ENCODE measurements at places on chromosomes 1 and 21.
A peak's percentile ranks its signal among the peaks of the same experiment; 100 is the strongest.

GRCh38 chr1:117581391-117581943 is 24.4 kb upstream of the TENT5C start:
- DNase-seq: no peak

DNA sequence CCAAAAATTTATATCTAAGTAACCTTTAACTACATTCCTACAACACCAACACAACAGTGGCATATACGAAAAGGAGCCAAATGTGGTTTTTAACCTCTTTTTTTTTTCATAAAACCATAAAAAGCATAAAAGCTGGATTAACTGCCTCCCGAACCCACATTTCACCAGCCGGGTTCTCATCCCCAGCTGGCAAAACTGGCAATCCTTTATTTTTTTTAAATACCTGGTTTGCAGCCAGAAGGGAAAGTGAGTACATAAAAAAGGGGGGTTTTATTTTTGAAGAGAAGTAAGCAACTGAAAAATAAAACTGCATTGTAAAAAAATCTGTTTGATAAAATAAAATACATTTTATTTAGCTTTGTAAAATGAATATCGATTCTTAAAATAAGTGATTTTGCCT is 295.4 kb downstream of the AKT3 start:
- no peak for DNase-seq

DNA sequence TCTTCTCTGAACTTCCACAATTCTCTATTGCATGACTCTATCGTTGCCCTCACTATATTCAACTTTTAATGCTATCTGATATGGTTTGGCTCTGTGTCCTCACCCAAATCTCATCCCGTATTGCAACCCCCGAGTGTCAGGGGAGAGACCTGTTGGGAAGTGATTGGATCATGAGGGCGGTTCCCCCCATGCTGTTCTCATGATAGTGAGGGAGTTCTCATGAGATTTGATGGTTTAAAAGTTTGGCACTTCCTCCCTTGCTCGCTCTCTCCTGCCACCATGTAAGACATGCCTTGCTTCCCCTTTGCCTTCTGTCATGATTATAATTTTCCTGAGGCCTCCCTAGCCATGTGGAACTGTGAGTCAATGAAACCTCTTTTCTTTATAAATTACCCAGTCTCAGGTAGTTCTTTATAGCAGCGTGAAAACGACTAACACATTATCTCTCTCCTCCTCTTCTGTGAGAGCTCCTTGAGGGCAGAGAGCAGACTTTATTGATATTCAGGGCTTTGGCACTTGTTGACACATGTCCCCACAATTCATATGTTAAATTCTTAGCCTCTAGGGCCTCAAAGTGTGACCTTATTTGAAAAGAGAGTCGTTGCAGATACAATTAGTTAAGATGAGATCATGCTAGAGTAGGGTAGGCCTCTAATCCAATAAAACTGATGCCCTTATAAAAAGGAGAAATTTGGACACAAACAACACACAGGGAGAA is 52.1 kb downstream of the ADCY10 start:
- DNase-seq: no peak

DNA sequence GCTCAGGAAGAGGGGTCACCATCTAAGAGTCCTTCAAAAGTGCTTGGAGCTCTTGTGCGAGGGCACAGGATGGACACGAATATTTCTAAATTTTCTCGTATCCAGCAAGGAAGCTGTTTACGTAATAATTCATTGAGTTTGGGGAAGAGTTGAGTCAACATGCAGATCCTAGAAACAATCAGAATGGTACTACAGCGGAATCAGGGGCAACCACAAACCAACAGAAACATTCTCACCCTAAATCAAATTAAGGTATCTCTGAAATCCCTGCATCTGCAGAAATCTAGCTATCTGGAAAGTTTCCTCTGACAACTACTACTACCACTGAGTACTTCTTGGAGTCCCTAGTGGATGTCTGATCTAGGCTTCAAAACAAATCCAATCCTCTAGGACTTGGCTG is 352.4 kb downstream of the LTN1 start:
- DNase-seq: no peak

DNA sequence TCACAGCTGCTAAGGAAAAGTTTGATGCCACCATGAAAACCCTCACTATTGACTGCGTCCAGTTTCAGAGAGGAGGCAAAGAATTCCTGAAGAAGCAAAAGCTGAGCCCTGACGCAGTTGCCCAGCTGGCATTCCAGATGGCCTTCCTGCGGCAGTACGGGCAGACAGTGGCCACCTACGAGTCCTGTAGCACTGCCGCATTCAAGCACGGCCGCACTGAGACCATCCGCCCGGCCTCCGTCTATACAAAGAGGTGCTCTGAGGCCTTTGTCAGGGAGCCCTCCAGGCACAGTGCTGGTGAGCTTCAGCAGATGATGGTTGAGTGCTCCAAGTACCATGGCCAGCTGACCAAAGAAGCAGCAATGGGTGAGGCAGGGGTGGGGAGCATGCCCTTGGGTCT is 9.5 kb downstream of the CZIB start:
- DNase-seq: no peak

DNA sequence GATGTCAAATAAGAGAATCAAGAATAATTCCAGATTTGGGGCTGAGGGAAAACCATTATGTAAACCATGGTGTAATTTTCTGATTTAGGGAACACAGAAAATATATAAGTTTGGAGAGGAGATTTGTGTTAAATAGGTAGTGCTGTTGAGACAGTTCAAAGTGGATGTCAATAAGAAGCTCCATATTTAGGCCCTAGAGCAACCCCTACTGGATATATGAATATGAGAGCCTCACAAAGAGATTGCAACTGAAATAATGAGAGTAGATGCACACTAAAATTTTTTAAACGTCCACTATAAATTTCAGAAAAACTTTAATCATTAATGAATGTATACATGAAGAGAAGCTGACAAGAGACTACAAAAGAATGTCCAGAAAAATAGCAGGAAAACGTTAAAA is 1447.8 kb upstream of the PRMT6 start:
- DNase-seq: peak; percentile 9

- no peak for DNase-seq
Observed at GRCh38 chr1:168468042-168468809, 75.6 kb downstream of the XCL2 start.

DNA sequence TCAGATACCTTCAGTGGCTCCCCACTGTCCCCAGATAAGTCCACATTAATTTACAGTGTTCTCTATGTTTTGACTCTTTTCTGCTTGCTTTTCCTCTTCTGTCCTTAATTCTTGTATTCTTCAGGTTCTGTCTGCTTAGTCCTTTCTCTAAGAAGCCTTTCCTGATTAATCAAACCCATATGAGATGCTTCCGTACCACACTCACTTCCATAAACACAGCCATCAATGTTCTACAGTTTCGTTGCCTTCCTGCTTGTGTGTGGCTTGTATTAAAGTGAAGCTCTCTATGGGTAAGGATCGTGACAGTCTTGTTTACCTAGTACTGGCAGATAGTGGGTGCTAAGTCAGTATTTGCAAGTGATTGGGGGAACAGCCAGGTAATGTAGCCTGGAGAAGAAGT is 75.9 kb downstream of the PRDM2 start:
- no peak for DNase-seq

DNA sequence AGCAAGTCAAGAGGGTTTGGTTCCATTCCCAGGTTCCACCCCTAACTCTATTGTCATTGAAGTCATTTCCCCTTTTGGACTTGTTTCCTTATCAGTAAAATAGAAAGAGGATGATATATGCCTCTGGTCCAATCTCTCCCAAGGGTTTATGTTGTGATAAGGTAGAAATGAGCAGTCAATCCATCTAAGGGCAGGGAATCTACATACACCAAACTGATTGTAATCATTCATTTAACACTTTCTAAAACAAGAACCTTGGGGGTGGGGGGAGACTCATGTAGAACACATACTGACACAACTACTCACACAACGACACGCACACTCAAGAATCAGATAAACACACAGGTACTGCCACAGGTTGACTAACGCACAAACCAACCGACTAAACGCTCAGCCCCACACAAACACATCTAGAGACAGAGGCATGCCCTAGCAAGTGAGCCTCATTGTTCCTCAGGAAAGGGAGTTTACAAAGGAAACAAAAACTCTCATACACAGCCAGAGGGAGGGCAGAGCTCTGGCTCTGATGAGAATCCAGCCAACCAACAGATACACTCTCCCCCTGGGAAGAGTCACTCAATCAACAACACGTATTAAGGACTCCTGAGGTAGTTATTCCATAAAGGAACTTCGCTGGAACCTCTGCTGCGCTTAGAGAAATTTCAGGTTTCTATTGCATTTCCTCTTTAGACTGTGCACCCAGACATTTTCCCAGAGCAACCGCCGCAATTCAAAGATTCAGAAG is 1.0 kb downstream of the F11R start:
- DNase-seq: peak; percentile 39

- DNase-seq: peak; percentile 22
Observed at GRCh38 chr1:226632169-226632879, 83.8 kb downstream of the STUM start.

DNA sequence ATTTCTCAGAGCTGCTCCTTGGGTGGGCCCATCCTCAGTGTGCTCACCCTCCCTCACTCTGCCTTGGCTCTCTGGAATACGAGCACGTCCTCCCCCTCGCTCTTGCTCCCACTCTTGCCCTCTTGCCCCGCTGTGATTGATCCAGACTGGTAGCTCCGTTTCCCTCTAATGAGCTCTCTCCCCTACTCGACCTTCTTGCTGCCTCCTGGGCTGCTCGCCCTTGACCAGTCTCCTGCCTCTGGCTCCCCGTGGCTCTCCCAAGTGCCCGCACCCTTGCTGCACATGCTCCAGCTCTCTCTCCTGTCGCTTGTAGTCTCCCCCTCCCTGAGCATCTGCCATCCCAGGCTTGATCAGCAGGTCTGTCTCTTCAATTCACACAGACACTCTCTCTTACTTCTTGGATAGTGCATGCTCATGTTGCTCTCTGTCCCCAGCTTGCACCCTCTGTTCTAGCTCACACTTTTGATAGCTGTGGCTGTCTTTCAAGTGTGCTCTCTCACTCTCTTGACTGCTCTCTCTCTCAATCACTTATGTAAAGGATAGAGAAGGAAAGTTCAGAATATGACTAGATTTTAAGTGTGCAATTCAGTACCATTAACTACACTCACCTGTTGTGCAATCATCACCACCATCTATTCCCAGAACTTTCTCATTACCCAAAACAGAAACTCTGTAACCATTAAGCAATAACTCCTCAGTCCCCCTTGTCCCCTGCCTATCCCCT is 51.1 kb downstream of the PHC2 start:
- no peak for DNase-seq

DNA sequence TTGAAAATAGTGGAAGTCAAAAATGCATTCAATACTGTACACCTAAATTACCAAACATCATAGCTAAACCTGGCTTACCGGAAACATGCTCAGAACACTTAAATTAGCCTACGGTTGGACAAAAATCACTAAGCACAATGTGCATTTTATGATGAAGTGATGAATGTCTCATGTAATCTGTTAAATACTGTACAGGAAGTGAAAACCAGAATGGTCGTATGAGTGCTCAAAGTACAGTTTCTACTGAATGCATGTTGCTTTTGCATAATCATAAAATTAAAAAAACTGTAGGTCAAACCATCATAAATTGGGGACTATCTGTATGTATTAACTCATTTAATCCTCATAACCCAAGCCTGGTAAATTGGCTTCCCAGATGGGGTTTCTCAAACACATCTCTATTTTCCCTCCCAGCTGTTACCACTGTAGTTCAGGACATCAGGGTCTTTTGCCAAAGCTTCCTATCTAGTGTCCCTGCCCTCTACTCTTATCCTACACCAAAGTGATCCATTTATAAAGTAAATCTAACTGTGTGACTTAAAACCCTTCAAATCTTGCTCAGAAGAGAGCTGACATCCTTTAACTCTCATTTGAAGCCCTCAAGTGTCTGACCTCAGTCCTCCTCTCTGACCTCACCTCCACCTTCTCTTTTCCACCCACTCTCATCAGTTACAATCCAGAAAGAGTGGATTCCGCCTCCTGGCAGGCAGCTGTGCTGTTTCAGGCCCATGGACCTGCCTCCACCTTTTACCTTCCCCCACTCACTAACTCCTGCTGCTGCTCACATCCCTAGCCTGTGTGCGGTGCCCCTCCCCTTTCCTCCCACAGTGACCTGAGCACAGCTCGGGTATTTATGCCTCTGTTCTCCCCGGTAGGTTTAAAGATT is 356.4 kb upstream of the ST6GALNAC5 start:
- no peak for DNase-seq

GRCh38 chr1:218666263-218666662 is 321.1 kb downstream of the TGFB2 start:
- no peak for DNase-seq

DNA sequence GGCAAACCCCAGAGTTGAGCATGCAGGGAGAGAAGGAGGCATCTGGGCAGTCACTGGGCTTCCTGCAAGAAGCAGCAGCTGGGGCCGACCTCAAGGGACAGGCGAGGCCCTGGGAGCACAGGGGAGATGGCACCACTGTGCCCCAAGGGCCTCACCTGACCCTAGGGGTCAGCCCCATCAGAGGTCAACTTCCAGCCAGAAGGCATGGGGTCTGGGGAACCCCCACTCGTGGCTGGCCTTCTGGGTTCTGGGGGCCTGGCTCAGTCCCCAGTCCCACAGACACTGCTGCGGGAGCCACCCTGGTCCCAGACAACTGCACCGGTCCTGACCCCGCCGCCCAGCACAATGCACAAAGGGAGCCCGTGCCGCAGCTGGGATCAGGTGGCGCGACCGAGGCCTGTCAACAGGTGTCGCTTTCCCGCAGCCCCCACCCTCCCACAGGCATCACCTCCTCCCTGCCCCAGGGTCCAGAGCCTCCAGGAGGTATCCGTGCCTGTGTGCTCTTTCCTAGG is 6.2 kb downstream of the WNT9A start:
- DNase-seq: no peak

- no peak for DNase-seq
Observed at GRCh38 chr1:202599669-202600431, 110.4 kb downstream of the SYT2 start.

- DNase-seq: no peak
Observed at GRCh38 chr1:143497374-143497747, 474.4 kb downstream of the FAM72C start.

- no peak for DNase-seq
Observed at GRCh38 chr1:15279576-15280230, 32.7 kb downstream of the FHAD1 start.

DNA sequence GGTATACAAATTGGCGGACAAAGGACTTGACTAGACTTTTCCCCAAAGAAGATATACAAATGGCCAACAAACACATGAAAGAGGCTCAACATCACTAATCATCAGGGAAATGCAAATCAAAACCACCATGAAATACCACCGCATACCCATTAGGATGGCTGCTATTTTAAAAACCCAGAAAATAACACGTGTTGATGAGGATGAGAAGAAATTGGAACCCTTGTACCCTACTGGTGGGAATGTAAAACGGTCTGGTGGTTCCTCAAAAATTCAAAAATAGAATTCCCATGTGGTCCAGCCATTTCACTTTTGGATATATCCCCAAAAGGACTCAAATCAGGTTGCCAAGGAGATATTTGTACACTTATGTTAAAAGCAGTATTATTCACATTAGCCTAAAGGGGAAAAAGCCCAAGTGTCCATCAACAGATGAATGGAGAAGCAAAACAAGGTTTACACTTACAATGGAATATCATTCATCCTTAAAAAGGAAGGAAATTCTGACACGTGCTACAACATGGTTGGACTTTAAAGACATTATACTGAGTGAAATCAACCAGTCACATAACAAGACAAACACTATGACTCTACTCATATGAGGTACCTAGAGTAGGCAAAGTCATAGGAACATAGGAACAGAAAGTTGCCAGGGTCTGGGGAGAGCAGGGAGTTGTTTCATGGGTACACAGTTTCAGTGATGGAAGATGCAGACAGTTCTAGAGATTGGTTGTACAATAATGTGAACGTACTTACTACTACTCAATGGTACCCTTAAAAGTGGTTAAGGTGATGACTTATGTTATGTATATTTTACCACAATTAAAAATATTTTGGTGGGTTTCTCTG is 17.0 kb downstream of the CD34 start:
- no peak for DNase-seq

Data from NCI-H526 treated with DMSO at 0.1 percent for 48 hours (cell line).